ENCODE measurements at places on chromosomes 16 and 17.

DNA sequence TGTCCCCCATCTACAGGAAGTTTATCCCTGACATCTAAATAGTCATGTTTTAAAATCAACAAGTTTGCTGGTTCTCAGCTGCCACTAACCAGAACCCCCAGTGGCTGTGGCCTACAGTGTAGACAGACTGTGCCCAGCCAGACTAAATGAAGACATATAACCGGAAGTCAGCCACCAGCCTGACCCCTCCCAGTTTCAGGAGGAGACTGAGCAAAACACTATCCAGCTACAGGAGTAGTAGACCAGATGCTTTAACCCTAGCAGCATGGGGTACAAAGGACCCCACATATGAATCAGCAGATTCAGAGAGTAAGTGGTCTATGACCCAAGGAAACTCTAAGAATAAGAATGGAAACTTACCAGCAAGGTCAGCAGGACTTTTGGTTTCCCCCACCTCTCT lies 83.4 kb downstream of the HIC1 start:
- DNase-seq = no peak

DNA sequence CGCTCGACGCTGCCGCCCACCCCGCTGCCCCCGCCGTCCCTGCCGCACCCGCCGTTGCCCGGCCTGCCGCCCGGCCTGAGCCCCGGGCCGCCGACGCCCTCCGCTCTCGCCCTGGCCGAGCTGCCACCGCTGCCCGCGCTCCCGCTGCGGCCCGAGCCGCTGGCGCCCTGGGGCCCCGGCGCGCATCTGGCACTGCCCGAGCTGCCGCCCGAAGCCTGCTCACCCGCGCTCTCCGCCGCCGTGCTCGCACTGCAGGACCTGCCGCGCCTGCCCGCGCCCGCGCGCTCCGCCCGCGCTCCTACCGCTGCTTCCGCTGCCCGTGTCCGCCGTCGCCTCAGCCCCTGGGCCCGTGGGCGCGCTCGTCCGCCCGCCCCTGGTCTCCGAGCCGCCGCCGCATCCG lies 8.4 kb upstream of the CLDN9 start:
- no peak for DNase-seq

- no peak for DNase-seq
Observed at GRCh38 chr17:66952681-66953629, 11.6 kb upstream of the CACNG4 start.

- DNase-seq = no peak
Observed at GRCh38 chr17:5430413-5430999, 8.4 kb downstream of the C1QBP start.

DNA sequence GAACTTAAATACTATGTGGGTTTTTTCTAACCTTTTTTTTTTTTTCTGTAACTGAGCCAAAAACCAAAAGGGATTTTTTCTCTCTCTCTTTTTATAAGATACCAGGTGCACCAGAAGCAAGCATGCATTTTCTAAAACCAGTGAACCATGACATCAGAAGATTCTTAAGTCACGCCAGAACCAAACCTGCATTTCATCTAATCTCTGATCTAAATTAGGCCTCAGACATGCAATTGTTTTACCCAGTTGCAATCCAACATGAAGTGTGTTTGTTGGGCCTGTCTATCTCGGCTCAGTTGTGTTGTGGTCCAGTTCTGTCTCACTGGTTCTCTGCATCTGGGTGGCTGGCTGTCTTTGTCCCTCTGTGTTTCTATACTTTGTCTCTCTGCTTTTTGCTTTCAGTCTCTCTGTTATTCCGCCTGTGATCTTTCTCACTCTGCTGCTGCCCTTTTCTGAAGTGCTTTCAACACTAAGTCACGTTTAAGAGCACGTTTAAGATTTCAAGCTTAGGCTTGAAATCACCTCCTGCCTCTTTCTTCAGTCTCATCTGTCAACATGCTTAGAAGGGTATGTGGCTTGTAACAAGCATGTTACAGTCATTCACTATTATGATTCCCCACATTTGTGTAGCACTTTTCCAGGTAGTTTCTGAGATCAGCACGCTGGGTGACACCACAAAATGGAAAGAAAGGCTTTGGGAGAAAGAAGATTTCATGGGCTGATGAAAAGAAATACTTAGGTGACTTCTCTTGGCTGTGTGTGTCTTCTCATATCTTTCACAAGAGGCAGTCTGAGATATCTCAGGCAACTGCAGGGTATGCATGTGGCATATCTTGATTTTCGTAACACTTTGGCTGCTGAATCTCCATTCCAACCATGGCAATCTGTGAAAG lies 488.9 kb downstream of the SHISA9 start:
- no peak for DNase-seq

- no peak for DNase-seq
Observed at GRCh38 chr16:53865494-53865863, 161.5 kb downstream of the FTO start.

- DNase-seq = no peak
Observed at GRCh38 chr17:27809555-27809954, 9.2 kb upstream of the NOS2 start.

DNA sequence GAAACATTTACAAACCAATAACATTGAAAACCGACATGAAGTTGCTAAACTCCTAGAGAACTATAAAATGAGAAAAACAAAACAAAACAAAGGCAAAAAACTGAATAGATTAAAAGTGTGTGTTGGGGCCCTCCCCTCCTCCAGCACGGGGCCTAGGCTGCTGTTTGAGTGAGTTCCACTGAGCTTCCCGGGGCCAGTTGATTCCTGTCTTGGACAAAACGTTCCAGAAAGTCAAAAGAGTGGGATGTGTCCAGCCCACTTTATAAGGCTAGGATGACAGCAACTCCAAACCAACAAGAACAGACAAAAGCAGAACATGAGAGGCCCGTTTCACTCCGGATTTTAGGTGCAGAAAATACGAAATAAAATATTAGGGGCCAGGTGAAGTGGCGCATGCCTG lies 11.6 kb upstream of the CSNK1D start:
- no peak for DNase-seq

DNA sequence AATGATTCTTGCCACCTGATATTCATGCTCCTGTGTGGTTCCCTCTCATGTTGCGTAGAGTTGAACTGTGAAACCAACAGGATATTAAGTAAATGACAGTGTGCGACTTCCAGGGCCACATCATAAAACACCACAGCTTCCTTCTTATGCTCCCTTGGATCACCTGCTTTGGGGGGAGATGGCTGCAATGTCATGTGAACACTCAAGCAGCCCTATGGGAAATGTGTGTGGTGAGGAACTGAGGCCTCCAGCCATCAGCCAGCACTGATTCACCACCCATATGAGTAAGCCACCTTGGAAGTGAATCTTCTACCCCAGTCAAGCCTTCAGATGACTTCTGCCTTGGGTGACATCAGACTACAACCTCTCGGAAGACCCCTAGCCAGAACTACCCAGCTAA lies 427.5 kb downstream of the UTP18 start:
- DNase-seq = no peak

GRCh38 chr16:56689171-56689570 lies 6.9 kb downstream of the MT1X start:
- no peak for DNase-seq

GRCh38 chr17:65041518-65041917 lies 15.0 kb downstream of the GNA13 start:
- no peak for DNase-seq

GRCh38 chr17:55410722-55411462 lies 10.7 kb downstream of the MMD start:
- DNase-seq = no peak

- peak; percentile 85 for DNase-seq
Observed at GRCh38 chr16:49857423-49858181, 1.7 kb upstream of the ZNF423 start.
